Cerebellar nuclear complex (tissue), 1 donor: ENCODE measurements at places on chromosomes 1 and 21.

GRCh38 chr21:36079010-36079649, 9.3 kb downstream of the CBR1 start:
- no peak for DNase-seq

- DNase-seq, result no peak
These were observed 32.2 kb upstream of the IFNAR2 start for GRCh38 chr21:33197496-33197895.

GRCh38 chr1:234980291-234980644, 148.4 kb downstream of the TOMM20 start:
- DNase-seq, result no peak

GRCh38 chr1:40153073-40153770, 8.0 kb upstream of the RLF start:
- DNase-seq, result no peak

GRCh38 chr1:23679815-23680214, 11.8 kb upstream of the RPL11 start:
- DNase-seq, result no peak

DNA sequence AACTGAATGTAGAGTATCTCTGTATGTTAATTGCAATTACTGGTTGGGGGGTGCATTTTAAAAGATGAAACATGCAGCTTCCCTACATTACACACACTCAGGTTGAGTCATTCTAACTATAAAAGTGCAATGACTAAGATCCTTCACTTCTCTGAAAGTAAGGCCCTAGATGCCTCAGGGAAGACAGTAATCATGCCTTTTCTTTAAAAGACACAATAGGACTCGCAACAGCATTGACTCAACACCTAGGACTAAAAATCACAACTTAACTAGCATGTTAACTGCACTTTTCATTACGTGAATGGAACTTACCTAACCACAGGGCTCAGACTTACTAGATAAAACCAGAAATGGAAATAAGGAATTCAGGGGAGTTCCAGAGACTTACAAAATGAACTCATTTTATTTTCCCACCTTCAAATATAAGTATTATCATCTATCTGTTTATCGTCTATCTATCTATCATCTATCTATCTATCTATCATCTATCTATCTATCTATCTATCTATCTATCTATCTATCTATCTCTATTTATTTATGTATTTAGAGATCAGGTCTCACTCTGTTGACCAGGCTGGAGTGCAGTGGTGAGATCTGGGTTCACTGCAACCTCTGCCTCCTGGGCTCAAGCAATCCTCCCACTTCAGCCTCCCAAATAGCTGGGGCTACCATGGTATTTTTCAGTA, 47.8 kb downstream of the CHML start:
- DNase-seq, result no peak

DNA sequence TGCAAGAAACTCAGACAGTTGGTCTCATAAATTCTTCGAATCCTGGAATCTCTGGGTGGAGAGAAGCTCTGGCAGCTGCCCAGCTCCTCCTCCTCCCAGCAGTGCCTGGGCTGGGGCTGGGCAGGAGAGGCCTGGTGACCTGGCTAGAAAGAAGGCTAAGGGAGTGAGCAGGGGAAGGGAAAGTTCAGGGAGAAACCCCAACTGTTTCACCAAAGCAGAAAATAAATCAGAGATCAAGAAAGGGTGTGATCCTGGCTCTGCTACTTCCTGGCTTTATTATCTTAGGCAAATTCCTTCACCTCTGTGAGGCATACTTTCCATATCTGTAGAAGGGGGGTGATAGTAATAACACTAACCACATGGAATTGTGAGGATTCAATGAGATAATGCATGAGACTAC, 8.8 kb upstream of the COL16A1 start:
- DNase-seq, result no peak

DNA sequence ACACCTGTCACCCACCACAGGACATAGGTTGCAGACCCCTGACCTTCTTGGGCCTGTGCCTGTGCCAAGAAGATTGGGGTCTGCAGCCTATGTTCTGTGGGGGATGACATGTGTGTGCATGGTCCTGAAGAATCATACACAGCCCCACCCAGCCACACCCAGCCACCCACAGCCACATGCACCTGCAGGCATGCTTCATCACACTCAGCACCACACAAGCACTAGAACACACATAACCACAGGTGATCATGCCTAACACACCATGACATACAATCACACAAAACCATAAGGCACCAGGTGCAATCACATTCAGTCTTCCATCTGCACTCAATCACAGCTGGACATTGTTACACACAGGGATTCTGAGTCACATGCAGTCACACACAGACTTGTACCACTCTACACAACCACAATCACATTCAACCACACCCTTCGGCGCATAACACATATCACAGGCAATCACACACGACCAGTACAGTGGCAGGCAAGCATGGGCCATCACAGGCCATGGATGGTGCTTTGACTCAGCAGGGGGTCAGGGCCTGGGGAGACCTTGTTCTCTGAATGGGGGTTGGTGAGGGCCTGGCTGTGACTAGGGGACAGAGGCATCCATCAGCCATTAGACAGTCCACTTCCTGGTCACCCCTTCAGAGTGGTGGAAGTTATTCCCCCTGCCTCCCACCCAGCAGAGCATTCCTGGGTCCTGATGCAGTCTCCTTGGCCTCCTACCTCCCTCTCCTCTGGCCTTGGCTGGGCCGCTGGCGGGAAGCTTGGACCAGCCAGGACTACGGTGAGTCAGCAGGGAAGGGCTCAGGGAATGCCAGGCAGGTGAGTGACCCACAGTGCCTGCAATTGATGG, 44.3 kb upstream of the EPS8L3 start:
- DNase-seq, result no peak

DNA sequence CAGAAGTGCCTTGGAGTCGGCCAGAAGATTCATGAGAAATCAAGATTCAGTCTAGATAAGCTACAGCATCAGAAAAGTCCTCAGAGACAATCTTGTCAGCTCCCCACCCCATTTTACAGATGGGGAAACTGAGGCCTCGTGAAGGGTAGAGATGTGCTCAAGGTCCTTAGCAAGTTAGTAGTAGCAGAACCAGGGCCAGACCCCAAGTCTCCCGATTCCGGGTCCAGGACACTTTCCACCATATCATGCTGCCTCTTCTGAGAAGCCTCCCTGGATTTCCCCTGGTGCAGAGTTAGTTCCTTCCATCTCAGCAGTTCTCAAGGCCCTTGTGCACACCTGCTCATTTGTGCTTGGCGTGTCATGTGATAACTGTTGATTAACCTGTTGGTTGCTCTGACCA, 91.5 kb upstream of the ACTL8 start:
- no peak for DNase-seq

DNA sequence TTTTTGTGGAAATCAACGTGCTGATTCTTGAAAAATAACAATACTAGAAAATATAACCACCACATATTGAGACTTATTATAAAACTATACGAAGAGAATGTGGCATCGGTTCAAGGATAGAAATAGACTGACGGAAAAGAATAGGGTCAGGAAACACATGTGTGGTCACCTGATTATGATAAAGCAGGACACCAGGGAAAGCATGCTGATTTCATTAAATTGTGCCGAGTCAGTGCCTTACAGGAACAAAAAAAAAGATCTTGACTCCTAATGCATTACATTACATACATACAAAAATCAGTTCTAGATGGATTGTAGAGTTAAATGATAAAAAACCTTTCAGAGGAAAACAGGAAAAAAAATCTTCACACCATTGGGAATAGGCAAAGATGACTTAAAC, 43.5 kb upstream of the SERPINC1 start:
- no peak for DNase-seq

DNA sequence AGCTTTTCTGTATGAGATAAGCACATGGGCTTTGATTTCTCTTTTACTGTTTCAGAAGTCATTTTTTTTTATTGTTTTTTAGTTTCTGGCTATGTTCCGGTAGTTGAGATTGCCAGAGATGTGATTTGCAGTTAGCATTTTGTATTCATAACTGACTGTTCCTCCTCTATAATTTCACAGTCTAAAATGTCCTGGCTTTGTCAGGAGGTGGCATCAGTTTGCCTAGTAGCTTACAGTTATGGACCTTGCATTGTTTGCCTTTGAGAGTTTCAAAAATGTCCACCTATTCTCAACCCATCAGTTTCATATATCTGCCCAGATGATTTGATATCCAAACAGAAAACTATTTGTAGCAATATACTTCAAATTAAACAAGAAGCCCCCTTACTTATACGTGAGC, 39.5 kb upstream of the ST6GALNAC3 start:
- no peak for DNase-seq

- no peak for DNase-seq
These were observed 16.3 kb upstream of the TMEM54 start for GRCh38 chr1:32917521-32917920.

DNA sequence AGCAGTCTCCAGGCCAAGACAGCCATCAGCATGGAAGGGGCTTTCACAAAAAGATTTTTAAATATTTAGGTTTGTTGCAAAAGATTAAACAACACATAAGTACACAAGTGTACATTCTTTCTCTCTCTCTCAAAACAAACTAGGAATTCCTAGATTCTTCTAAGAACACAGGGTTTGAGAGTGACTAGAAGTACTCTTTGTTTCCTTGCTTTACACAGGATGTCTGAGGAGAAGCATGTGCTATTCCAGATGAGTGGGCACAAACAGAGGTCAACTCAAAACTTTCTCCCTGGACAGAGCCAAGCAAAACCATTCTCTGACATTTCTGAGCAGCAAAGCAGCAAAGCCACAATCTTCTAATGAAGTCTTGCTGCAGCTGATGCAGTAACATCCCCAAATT, 210.6 kb upstream of the HOOK1 start:
- DNase-seq, result no peak

GRCh38 chr1:202968895-202969295, 1.8 kb upstream of the CYB5R1 start:
- DNase-seq, result no peak

GRCh38 chr21:38631206-38631605, 132.9 kb upstream of the ERG start:
- no peak for DNase-seq

- DNase-seq, result no peak
These were observed 25.9 kb upstream of the PEF1 start for GRCh38 chr1:31670593-31670964.
